ENCODE measurements at places on chromosomes 6 and 20. TPM values are rescaled to one million over a fixed set of nuclear protein-coding genes. Genes with fewer than 3 reads are reported as not detected.

DNA sequence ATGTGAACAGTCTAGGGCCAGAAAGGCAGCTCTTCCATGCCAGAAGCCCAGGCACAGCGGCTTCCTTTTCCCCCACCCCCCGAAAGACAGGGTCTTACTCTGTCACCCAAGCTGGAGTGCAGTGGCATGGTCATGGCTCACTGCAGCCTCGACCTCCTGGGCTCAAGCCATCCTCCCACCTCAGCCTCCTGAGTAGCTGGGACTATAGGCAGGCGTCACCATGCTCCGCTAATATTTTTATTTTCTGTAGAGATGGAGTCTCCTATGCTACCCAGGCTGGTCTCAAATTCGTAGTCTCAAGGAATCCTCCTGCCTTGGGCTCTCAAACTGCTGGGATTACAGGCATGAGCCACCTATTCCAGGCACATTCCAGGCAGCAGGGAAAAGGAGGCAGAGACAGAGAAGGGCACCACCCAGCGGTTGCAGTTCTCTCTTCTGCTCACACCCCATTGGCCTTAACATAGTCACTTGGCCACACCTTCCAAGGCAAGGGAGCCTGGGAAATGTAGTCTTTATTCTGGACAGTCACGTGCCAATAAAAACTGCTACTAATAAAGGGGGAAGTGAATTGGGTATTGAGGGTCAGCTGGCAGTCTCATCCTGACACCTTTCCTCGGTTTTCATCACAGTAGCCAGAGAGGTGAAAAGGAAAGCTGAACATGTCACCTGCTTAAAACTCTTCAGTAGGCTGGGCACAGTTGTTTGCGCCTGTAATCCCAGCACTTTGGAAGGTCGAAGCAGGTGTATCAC lies 205.9 kb downstream of the ZMYND8 start:
- peak; percentile 80 for DNase-seq

DNA sequence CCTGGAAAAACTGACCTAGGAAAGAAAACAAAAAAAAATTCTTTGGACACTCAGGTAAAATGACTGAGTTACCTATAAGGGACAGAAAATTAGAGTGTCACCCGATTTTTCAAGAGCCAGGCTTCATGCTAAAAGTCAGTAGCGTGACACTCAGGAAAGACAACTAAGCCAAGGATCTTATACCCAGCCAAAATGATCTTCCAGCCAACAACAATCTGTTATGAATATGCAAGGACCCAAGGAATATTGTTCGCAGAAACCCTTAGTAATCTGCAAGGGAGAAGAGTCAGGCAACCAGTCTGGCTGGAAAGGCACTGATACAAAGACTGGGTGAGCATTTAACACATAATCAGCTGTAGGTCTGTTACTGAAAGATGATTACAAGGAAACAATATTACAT lies 203.6 kb downstream of the GMPR start:
- no peak for DNase-seq

RHAG gene
- total RNA-seq, result 5.7 TPM

ADAM33 gene
- total RNA-seq, result 6.6 TPM

CALHM4 gene
- total RNA-seq, result not detected

RPRD1B gene
- 32.8 TPM for total RNA-seq

PI16 gene
- 1.7 TPM for total RNA-seq

GRCh38 chr6:57262901-57263694 lies 41.0 kb upstream of the RAB23 start:
- DNase-seq, result peak; percentile 39

- no peak for DNase-seq
These were observed 115.9 kb downstream of the COL12A1 start for GRCh38 chr6:75089921-75090320.

IPCEF1 gene
- 5.6 TPM for total RNA-seq

DNA sequence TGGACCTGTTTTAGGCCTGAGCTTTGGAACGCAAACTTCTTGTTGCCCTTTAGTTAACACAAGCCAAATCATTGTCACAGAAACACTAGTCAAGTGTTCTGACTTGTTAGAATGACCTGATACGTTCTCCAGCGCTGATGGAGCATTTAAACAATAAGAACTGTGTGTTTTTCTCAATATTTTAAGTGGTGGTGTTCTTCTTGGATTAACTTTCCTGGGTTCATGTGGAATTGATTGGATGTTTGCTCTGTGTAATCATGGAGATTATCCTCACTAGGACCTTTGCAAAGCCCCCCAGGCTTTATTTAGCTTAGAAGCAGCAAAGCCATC lies 1.6 kb downstream of the LRRC1 start:
- DNase-seq, result no peak

PPIL6 gene
- total RNA-seq, result 18.0 TPM

DNA sequence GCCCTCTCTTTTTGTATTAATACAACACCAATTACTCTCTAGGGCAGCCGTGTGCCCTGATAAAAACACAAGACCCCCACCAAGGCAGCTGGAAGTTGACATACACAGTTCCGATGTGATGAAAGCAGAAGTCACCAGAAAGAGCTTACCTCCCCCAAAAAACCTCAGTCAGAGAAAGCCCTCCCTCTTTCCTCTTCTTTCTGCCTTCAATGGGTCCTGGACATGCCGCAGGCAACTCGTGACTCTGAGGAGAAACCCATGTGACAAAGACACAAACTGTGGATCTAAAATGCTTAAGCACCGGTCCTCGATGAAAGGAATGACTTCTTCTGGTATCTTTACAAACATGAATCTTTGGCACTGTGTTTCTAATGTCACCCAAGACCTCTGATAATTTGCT lies 117.7 kb upstream of the CCDC28A start:
- DNase-seq, result no peak

DNA sequence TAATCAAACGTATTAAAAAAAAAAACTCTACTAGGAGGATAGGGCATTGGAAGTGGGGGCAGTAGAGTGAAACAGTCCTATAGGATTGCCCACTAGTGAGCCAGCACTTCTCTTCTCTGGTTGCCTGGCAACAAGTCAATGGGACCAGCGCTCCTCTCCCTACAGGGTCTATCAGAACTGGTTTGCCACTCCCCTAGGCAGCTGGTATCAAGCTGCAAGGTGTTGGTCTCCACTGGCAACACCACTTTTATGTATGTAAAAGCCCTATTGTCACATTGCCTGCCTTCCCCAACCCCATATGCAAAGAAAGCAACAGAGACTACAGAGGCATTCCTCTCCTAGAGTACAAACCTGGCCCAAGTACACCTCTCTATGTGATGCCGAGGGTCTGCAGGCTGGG lies 166.9 kb upstream of the MCHR2 start:
- no peak for DNase-seq

GRCh38 chr6:87799651-87800050 lies 97.6 kb upstream of the AKIRIN2 start:
- no peak for DNase-seq

- no peak for DNase-seq
These were observed 10.1 kb upstream of the PYGB start for GRCh38 chr20:25237610-25238318.

SFTA2 gene
- 65.4 TPM for total RNA-seq

SNAP25 gene
- 0.95 TPM for total RNA-seq

FHL5 gene
- total RNA-seq, result 15.0 TPM

GRCh38 chr20:8800089-8800488 lies 268.8 kb upstream of the PLCB4 start:
- no peak for DNase-seq

TSPYL4 gene
- 30.0 TPM for total RNA-seq
